ENCODE measurements at places on chromosomes 2 and 18.

DNA sequence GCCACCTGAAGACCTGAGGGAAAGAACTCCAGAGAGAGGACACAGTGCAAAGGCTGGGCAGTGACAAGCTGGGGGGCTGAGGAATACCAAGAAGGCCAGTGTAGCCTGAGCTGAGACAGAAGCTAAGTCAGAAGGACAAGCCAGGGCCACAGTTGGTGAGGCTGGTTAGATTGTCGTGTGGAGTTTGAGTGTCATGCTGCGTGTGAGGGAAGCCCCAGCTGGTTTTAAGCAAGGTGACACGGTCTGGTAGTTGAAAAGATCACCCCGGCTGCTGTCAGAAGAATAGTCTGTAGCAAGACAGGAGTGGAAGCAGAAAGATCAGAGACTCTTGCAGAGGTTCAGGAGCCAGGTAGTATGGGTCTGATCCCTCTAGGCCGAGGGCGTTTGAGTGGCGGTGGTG lies 50.6 kb upstream of the RMDN2 start:
- DNase-seq: no peak

DNA sequence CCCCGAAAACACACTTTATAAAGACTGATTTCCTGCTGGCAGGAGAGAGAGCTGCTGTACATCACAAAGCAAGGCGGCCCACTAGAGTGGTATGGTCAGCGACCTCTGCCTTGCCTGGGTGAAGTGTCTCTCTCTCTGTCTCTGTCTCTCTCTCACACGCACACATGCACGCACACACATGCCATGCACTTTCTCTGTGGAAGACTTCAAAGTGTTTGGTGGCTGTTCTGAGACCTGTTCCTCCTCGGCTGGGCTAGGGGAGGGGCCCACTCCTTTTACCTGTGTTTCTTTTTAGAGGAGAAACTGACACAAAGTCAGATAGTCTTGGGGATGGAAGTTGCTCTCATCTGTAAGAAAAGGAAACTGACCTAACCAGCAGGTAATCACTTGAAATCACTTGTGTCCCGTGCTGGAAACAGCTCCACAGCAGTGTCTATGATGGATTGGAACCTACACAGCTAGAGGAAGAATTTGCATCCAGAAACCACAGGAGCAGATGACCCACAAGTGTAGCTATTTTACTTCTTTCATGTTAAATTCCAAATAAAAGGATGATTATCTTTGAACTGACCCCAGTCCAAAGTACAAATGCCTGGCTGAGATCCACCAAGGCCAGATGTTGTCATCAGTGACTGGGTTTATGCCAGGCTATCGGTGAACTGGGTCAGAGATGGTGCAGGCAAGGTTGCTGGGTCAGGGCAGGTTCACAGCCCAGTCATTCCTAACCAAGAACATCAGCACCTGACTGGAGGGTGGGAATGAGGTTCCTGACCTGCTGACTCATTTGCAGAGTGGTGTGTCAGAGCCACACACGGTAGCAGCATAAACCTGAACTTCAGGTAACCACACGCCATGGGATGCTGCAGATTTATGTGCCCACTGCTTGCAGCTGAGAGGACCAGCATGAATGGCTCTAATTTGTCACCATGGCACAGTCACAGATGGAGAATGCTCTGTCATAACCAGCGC lies 63.0 kb downstream of the NPAS2 start:
- no peak for DNase-seq

- no peak for DNase-seq
These were observed 50.7 kb upstream of the HNRNPA3 start for GRCh38 chr2:177161741-177162460.

- DNase-seq: no peak
These were observed 2.1 kb downstream of the DOCK10 start for GRCh38 chr2:225040142-225040541.
